Pulmonary artery endothelial cell (primary cell): ENCODE measurements at places on chromosomes 12 and 14. TPM values are rescaled to one million over a fixed set of nuclear protein-coding genes. Genes with fewer than 3 reads are reported as not detected.

- no peak for DNase-seq
Measured at GRCh38 chr12:76690921-76691700, 72.8 kb upstream of the ZDHHC17 start.

DNA sequence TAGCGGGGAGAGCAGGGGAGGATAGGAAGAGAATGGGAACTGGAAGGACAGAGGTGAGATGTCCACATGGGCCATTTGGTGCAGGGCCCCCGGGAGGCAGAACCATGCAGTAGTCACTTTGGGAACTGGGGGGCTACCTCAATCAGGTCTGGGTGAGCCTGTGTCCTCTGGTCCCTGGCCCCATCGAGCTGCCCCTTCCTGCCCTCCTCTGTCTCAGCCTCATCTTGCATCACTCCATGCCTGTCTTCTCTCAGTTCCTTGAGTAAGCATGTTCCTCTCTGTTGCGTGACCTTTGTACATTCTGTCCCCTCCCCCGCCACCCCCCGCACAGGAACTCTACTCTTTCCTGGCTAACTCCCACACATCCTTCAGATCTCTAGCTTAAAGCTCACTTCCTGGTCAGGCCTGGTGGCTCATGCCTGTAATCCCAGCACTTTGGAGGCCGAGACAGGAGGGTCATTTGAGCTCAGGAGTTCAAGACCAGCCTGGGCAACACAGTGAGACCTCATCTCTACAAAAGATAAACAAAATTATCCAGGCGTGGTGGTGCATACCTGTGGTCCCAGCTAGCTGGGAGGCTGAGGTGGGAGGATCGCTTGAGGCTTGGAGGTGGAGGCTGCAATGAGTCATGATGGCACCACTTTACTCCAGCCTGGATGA lies 23.2 kb downstream of the FOS start:
- DNase-seq, result no peak

PSMA3 gene
- 166 and 208 TPM in 2 replicates for total RNA-seq

DAO gene
- total RNA-seq, result not detected in 2 replicates

HSPB8 gene
- total RNA-seq, result 2.9 and 8.7 TPM in 2 replicates

CIROP gene
- not detected in 2 replicates for total RNA-seq
